Fibroblast of skin of abdomen (primary cell): ENCODE measurements at places on chromosomes 7 and 10.

GRCh38 chr7:12303062-12303461, 92.0 kb downstream of the TMEM106B start:
- DNase-seq, result no peak

- no peak for DNase-seq
Measured at GRCh38 chr7:35032166-35032565, 5.1 kb downstream of the DPY19L1 start.

- no peak for DNase-seq
Measured at GRCh38 chr10:122139627-122140170, 131.4 kb upstream of the BTBD16 start.

GRCh38 chr10:67788028-67788886, 49.7 kb downstream of the DNAJC12 start:
- DNase-seq, result peak; percentile 8

DNA sequence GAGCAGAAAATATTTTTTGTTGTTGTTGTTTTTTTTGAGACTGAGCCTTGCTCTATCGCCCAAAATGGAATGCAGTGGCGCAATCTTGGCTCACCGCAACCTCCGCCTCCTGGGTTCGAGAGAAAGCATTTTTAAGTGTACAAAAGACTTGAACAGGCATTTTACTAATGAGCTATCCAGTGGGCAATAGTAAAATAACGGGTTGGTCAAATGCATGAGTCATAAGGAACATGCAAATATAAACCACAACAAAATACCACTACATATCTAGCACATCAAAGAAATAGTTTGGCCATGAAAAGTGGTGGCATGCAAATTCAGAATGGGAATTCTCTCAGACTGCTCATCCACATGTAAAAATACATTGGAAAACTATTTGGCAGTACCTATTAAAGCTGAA, 71.7 kb upstream of the TMEM106B start:
- no peak for DNase-seq
